Stimulated activated CD8-positive, alpha-beta memory T cell treated with anti-CD3 and anti-CD28 coated beads, Interleukin-15, amount 100 ng/mL, for 1 hour (primary cell): ENCODE measurements at places on chromosomes 12 and 14.

- no peak for DNase-seq
Observed at GRCh38 chr14:74937171-74937570, 14.1 kb upstream of the RPS6KL1 start.

DNA sequence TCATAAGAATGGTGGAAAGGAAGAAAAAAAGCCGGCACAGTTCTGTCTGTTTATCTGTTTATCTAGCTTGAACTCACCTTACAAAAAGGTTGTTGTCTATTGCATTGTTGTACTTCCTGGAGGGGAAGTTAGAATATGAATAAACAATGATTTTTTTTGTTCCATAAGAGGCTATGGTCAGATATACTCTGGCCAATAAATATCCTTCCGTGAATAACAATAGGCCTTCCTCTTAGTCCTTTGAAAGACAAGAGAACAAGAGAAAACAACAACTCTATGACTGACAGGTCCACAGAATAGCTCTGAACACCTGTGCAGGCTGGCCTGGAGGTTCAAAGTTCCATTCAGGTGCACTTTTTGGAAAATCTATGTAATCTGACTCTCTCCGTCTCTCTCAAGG lies 192.8 kb upstream of the KRR1 start:
- no peak for DNase-seq

- DNase-seq, result no peak
Observed at GRCh38 chr12:95738024-95738611, 52.4 kb downstream of the NTN4 start.

DNA sequence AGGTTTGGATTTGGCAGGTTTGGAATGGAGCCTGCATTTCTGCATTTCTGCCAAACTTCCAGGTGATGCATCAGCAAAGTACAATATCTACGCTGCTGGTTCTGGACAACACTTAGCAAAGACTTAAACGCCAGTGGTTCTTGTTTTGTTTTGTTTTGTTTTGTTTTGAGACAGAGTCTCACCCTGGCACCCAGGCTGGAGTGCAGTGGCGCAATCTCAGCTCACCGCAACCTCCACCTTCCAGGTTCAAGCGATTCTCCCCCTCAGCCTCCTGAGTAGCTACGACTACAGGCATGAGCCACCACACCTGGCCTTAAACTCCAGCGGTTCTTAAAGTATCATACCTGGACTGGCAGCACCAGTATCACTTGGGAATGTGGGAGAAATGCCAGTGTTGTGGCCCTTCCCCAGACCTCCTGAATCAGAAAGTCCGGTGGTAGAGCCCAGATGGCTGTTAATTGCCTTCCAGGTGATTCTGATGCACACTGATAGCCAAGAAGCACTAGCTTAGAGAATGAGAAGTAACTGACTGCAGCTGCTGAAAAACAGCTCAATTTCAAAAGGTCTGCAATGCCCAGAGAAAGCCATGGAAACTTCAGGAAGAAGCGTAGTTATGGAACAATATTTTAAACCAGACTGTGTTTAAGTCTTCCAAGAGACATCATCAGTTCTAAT lies 114.8 kb upstream of the FOXN3 start:
- no peak for DNase-seq

DNA sequence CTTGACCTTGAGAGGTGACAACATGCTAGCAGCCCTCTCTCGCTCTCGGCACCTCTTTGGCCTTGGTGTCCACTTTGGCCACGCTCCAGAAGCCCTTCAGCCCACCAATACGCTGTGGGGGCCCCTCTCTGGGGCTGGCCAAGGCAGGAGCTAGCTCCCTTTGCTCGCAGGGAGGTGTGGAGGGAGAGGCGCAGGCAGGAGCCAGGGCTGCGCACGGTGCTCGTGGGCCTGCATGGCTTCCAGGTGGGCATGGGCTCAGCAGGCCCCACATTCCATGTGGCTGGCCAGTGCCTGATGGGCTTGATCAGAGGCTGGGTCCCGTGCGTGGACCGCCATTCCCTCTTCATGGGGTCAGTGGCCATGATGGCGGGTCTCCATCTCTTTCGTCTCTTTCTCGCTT lies 1237.0 kb upstream of the USP15 start:
- DNase-seq, result no peak

- no peak for DNase-seq
Observed at GRCh38 chr12:27802511-27802910, 22.5 kb upstream of the MANSC4 start.

DNA sequence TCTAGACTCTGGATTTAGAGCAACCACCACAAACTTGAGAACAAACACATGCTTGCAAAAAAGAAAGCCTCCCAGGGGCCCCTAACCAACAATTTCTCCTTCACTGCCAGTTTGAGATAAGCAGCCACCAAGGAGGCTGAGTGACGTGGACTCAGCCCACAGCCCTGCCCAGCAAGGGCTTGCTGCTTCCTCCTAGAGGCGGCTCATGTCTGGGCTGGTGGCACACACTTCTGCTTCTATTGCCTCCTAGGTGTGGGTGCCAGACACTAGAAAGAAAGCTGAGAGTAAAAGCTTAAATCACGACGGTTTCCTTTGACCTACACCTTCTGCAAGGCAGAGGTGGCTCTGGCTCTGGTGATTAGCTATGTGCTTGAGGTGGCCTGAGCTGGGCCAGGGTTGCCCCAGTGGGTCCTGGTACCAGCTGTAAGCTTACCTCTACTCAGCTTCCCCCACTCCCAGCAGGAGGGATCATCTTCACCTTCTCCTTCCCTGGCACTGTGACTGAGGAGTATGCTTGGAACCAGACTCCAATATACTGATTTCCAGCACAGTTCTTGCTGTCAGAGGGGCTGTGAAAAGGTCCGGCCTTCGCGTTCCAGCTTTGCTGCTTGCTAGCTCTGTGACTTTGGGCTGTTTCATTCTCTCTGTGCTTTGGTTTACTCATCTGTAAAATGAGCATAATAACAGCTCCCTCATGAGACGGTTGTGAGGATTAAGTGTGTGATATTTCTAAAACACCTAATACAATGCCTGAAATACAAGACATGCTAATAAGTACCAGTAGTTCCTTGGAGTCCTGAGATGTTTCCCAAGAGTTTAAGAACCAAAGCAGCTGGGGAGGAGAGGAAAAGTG lies 89.7 kb upstream of the PARP11 start:
- DNase-seq, result peak; percentile 27

GRCh38 chr12:5565933-5566599 lies 134.2 kb downstream of the NTF3 start:
- DNase-seq, result no peak
